Omental fat pad (tissue), 4 donors: ENCODE measurements at places on chromosomes 11 and 22.
A peak's percentile ranks its signal among the peaks of the same experiment; 100 is the strongest.

DNA sequence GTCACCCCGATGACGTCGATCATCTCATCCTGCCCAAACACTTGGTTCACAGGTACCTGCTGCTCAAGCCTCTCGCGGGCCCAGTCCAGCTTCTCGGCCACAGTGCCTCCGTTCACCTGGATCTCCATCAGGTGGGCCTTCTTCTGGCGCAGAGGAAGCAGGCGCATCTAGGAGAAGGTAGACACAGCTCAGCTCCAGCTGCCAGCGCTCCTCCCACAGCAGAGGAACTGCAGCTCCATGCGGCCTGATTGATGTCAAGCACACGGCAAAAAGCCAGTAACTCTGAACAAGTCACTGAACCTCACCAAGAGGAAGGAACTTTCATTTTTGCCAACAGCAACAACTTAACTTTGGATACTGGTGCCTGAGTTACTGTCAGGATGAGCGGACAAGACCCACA lies 4.0 kb downstream of the RPL3 start:
- DNase-seq = no peak

GRCh38 chr11:114321621-114322257 lies 25.5 kb downstream of the NNMT start:
- DNase-seq = no peak

DNA sequence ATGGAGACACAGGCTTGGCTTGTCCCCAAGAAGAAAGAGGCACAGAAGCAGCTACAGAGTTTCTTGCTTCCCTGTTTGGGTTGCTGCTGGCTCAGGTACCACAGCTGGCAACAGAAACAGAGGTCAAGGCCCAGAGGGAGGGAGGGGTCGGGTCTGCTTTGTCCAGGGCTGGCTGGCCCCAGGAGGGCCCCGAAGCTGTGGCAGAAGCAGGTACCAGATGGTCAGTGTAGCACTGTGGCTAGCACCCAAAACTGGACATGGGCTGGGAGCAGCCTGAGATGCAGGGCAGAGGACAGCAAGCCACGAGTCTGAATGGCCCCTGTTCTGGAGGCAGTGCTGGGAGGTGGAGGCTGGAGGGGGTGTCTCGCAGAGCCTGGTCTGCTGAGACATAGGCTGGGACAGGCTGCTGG lies 52.3 kb upstream of the CCDC188 start:
- DNase-seq = no peak

DNA sequence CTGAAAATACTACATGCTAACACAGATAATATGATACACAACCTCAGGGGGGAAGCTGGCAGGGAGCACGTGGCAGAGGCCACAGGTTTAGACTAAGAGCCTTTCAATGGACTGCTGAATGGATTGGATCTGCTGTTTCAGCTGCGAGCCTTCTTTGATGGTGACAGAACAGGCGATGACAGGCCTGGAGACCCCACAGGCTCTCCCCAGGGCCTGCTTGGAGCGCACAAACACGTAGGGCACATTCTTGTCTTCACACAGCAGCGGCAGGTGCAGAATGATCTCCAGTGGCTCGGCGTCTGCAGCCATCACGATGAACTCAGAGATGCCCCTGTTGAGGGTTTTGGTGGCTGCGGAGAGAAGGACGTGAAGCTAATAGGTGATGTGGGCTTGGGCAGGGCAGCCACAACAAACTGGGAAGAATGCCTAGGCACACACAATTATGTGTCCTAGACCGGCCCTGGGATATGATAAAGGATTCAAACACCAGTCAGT lies 13.8 kb downstream of the SNU13 start:
- no peak for DNase-seq

GRCh38 chr11:57785072-57785471 lies 23.5 kb downstream of the CTNND1 start:
- no peak for DNase-seq

GRCh38 chr11:34585735-34586487 lies 35.0 kb upstream of the EHF start:
- DNase-seq = no peak

DNA sequence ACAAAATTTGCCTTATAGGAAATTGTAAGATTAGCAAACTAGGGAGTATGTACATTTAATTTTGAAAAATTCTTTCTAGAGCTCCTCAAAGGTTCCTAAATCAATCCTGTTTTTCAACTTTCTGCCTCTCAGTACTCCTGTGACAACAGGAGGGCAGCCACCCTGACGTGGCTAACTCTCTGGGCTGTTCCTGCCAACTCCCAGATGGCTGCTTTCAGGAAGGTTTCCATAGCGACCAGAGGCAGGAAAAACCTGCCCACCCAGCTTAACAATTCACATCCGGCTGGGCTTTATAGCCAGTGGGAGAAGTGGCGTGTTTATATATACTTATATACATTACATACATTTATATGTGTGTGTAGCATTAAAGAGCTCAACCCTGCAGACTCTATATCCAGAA lies 26.5 kb downstream of the SGSM3 start:
- DNase-seq = no peak

DNA sequence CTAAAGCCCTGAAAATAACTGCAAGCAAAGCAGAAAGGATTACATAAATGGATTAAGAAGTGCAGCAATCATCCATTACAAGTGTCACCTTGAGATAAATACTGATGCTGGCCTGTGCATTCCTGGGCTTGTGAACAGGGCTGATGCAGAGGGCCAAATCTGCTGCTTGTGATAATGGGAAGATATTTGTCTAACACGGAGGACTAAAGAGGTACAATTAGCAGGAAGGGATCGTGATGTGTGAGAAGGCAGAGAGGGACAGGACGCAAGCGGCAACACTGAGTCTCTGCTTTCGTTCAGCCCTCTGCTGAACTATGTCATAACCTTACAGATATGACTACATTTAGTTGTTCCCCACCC lies 107.7 kb upstream of the DDI1 start:
- DNase-seq = no peak

- DNase-seq = no peak
Measured at GRCh38 chr22:43895986-43896645, 4.3 kb upstream of the PNPLA5 start.

DNA sequence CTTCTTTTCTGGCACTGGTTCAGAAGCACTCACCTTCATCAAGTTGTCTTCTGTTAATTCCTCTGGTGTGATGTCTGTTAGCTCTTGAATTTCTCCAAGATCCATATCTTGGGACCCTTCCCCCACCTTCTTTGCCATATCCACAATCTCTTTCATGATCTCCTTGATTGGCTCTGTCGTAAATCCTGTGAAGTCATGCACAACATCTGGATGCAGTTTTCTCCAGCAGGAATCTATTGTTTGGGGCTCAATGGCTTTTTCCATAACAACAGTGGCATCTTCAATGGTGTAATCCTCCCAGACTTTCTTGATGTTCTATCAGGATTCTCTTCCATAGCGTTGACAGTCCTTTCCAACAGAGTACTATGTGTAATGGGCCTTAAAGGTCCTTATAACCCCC lies 96.9 kb downstream of the CSTPP1 start:
- no peak for DNase-seq

- no peak for DNase-seq
Measured at GRCh38 chr11:12274558-12275197, 102.7 kb upstream of the PARVA start.

DNA sequence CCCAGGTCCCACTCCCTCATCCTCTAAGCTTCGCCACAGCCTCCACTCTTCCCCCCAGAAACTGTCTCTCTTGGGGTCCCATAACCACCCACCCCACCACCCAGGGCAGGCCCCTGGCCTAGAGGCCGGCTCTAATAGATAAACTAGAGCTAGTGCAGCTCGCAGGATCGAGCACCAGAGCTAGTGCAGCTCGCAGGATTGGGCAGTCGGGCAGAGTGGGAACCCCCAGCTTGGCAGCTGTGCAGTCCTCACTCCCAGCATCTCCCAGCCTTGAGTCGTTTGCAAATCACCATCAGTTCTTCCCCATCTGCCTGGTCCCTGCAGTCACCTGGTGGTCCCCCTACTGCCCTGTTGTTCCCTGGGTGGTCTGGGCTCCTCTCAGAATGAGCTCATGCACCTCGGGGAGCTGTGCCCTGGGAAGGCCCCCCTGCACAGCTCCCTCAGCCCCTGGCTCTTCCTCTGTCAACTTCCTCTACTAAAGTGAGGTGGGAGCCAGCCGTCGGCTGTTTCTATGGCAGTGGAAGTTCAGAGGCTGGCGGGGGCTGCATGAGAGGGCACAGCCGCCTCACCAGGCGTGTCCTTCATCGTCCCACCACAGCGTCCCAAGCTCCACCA lies 15.5 kb upstream of the SHANK2 start:
- no peak for DNase-seq

DNA sequence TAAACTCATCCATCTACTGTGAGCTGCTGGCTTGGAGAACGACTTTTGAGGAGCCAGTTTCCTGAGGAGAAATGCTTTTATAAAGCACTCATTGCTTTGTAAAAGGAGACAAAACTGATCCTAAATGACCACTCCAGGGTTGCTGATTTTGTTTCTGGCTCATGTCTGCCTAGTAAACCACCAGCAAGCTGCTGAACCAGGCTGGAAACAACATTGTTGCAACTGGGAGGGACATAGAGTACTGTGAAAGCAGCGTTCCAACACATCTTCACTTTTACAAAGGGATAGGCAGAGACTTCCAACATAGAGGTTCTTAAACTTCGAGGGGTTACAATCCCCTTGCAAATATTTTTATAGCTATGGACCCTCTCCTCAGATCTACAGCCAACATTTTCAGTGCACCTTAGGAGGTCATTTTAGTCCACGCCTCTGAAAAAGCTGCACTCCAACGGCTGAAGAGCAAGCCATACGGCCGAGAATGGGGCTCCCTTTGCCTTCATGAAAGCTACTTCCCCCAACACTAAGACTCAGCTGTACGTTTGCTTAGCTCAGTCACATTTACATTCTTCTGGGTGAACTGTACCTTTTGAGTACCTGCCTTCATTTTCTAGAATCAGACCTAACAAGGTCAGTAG lies 54.7 kb downstream of the PANX1 start:
- DNase-seq = no peak

DNA sequence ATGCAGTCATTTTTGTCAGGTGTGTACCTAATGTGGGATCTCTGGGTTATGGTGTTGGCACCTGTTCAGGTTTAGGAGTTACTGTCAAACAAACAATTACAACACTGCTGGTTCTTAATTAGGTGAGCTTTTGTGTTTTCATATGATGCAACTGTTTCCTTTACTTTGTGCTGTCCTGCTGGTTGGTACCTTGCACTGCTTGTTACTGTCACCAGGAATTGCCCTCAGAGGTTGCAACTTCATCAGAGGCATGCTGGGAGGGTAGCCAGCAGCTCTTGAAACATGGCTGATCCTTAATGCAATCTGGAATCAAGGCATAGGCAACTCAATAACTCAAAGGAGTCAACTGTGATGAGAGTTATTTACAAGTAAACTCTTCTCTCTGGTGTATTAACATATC lies 400.3 kb downstream of the MIAT start:
- DNase-seq = no peak

- no peak for DNase-seq
Measured at GRCh38 chr11:108588287-108588686, 5.3 kb downstream of the EXPH5 start.

DNA sequence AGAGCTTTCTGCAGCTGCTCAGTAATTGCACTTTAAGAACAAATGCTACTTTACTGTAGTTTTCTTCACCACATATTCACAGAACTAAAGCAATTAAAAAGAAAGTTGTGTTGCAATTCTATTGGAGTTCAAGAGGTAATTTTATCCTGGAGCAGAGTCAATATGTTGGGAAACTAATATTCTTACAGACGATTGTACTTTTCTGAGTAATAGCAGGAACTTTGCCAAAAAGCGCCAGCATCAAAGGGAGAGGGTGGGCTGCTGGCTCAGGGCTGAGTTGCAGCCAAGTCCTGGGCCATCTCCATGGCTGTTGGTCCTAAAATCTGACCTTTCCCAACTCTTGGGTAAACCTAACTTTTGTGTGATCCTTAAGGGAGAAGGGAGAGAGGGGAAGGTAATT lies 73.6 kb upstream of the MYO18B start:
- DNase-seq = no peak

- DNase-seq = peak; percentile 60
Measured at GRCh38 chr11:10490398-10491241, 35.6 kb downstream of the AMPD3 start.

DNA sequence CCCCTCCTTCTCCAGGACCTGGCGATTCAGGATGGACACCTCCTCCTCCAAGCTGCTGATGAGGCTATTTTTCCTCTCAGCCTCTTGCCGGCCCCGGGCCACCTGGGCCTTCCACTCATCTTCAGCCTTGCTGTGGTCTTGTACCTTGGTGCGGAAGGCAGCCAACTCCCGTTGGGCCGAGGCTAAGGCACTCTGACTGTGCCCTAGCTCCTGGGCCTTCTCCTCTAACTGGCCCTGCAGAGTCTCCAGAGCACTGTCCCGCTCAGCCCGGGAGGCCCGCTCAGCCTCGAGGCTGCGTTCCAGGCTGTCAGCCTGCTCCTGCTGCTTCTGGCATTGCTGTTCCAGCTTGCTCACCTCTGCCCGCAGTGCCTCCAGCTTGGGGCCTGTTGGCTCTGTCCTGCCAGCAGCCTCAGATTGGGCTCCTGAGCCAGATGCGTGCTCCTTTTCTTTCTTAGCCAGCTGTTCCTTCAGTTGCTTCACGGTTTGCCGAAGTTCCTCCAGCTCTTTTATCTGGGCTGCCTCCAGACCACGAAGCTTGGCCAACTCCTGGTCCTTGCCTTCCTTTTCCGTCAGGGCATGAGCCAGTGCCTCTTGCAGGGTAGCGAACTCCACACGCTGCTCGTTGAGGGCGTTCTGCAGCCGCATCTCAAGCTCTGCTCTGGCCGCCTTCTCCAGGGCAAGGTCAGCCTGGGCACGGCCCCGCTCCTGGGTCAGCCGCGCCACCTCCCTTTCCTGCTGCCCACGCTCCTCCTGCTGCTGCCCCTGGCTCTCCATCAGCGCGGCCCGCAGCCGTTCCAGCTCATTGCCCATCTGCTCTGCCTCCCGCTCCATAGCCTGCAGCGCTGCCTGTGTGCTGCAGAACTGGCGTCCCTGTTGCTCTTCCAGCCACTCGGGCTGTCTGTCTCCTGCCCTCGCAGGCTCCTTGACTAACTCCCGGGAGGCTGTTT lies 15.3 kb downstream of the IL18BP start:
- peak; percentile 18 for DNase-seq

GRCh38 chr22:36311386-36312085 lies 58.6 kb downstream of the APOL1 start:
- no peak for DNase-seq

DNA sequence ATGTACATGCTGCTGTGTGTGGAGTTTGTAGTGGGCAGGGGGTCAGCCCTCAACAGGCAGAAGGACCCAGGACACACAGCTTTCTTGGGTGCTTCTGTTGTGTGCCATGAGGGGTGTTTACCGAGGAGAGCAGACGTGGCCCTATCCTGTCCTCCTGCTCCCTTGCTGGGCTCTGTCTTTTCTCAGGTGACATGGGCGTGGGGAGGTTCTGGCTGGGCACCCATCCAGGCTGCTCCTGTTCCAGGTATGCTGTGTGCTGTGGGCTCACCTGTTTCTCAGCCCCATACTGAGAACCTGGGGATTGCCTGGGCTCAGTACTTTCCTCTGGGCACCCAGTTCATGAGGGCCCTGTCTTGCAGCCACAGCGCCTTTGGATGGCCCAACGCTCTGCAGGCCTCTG lies 23.3 kb downstream of the MICALL1 start:
- DNase-seq = no peak

GRCh38 chr11:107741044-107741823 lies 29.4 kb upstream of the SLN start:
- no peak for DNase-seq
